ENCODE measurements at places on chromosomes 3 and 15.

DNA sequence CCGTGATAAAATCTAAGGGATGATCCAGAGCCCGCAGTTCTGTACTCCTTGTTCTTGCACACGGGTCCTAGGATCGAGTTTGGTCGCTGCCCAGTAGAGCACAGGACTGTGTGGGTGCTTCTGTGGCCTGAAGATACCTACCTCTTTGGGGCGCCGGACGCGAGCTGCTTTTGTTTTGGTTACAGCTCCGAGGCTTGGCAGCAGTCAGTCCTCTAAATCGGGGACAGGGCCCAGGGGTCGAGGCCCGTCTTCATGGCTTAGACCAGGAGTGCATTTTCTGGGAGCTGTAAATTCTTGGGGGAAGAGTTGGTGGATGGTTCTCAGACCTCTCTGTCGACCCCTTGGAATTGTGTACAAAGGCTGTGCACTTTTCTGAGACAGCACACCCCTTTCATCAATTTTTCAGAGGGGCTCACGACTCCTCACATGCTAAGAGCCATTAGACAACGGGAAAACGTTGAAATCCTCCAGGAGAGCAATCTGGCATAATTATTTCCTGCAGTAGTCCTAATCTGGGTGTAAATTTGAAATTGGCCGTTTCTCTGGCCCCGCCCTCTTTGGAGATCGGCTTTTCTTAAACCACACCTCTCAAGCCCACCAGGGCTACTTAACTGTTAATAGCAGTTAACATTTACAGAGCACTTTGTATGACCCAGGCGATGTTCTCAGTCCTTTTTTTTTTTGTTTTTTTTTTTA, 928 bp downstream of the CEP97 start:
- ATAC-seq: peak; percentile 22

- peak; percentile 2 for ATAC-seq
Measured at GRCh38 chr3:4983739-4984510, 4.7 kb downstream of the BHLHE40 start.

- ATAC-seq: no peak
Measured at GRCh38 chr3:110384601-110385000, 687.0 kb upstream of the NECTIN3 start.

- peak; percentile 96 for ATAC-seq
Measured at GRCh38 chr15:99708563-99708962, 24.7 kb downstream of the LYSMD4 start.

GRCh38 chr3:169575381-169575780, 88.1 kb downstream of the MECOM start:
- ATAC-seq: peak; percentile 88

DNA sequence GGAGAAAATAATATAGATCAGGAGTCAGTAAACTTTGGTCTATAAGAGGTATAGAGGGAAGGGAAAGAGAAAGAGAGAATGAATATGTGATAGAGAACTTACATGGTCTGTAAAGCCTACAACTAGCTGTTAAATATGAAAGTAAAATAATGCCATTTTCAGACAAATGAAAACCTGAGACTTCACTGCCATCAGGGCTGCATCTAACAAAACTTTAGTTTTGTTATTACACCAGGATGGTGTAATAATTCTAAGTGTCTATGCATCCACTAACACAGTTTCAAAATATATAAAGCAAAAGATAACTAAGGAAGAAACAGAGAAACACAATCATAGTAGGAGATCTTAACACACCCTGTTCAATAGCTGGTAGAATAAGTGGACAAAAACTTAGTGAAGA, 217.7 kb downstream of the KLF13 start:
- ATAC-seq: no peak

DNA sequence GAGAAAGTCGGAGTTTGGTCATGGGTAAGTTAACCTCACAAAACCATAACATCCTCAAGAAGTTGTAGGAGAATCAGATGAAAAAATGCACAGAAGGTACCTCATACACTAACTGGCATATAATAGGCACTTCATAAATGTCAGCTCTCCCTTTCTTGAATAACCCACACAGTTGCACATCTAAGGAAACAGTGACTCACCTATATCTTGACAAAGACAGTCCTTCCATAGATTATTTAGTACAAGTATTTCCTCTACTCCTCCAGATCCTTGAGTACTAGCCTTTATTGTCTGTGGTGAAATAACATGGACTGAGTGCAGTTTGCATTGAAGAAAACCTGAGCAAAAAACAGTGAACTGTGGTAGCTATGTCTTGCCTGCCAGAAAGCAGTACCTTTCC, 46.6 kb downstream of the MAGI1 start:
- ATAC-seq: peak; percentile 38

DNA sequence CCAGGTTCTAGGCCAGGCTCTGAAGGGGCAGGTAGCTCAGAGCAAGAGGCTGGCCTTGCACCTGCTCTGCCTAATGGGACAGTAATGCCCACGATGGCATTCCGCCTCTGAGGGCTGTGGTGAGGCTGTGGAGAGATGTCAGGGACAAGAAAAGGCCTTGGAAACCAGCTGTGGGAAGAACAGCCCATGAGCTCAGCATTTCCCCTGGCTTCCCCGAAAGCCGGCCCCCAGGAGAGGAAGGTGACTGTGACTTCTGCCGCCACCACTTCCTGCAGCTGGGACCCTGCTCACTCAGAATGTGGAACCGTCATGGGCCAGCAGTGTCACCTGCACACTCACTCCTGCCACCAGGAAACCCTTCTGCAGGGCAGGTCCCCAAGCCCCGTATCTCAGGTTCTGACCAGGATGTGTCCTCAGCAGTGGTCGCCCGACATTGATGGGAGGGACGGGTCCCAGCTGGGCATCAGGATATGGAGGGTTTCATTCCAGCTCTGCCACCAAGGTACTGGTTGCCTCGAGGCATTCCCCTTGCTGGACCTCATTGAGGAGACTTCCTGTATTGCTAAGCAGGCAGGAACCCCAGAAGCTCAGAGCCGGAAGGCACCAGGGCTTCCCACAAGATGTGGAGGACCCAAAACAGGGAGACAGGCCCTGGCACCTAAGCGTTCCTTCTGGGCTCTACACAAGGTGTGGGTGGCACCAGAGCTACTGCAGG, 30.7 kb downstream of the SEMA7A start:
- ATAC-seq: peak; percentile 46

DNA sequence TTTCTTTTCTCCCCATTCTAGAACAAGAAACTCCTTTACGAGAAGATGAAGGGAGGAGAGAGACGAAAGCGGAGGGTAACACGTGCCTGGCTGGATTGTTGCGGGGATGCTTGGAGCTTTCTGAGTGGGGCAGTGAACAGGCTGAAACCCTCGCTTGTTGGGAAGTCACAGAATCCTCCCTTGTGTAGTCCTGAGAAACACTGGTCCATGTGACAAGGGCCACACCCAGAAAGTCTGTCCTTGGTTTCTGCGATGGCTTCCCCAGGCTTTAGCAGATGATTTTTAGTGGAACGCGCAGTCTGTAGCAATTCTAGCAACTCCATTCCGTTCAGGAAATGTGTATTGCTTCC, 26.1 kb upstream of the GREM1 start:
- ATAC-seq: no peak

DNA sequence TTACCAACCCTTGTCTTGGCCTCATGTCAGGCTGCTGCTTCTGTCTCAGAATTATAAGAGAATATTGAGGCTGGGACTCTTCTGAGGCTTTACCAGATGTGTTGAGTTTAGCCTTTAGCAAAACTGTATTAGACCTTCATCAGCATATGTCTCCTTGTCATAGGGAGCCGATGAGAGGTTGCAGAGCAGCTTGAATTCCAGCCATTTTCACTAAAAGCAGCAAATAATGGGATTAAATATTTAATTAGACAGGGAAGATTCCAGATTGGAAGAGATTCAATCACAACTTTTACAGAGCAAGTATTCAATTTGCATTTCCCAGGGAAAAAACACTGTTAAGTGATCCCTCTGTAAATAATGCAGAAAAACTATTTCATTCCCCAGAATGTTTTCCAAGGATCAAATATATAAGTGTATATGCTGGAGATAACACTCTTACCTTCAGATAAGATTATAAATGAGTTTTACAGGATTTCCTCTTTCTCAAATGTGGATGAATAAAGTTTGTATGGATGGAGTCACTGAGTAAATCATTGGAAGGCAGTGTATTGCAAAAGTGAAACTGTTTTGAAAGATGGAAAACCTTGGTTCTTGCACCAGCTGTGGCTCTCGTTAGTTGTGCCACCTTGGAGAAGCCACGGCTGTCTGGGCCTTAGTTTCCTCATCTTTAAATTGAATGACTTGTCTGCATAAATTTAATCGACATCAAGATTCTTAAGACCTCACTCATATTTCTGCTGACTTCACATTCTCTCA, 466.4 kb upstream of the SGO1 start:
- no peak for ATAC-seq

GRCh38 chr3:47405820-47406761, 25.3 kb downstream of the PTPN23 start:
- ATAC-seq: peak; percentile 75

GRCh38 chr3:194386066-194386465, 13.0 kb downstream of the GP5 start:
- ATAC-seq: no peak

DNA sequence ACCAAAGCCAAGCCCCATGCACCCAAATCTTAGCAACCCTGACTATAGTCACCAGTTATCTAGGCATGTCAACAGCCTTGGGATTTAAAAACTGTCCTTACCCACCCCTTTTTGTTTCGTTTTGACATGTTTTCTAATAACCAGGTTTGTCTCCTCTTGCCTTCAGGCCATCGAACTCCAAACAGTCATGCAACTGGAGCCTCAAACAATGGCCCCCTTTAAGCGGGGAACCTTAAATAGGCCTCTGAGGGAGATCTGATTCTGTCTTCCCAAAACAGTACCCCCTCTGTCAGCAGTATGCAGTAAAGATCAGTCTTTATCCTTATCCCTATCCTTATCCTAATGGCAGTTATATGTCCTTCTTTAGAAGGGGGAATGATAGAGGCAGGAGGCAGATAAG, 105.7 kb downstream of the DPH6 start:
- ATAC-seq: no peak

GRCh38 chr3:11634974-11635612, 8.6 kb downstream of the VGLL4 start:
- ATAC-seq: no peak

DNA sequence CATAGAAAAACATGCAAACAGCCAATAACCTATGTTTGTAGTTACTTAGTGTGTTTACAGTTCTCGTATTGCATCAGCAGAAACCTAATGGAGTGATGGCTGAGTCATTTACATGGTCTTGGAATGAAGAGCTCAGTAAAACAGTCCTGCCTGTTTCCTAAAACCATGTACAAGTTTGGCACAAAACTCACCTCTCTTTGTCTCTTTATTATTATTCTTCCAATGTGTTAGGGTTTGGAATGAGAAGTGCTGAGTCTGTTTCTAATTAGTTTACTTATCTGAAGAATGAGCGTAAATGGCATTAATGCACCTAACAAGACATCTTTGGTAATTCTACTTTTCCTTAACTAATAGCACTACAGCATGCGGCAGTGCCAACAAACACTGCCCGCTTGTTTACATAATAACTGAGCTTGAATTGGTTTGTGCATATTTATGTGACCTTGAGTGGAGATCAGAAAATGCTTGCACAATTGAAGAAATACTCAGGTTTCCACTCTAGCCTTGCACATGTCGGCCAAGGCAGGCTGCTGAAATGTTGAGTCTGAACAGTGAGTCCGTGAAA, 385.4 kb upstream of the SEMA6D start:
- no peak for ATAC-seq

DNA sequence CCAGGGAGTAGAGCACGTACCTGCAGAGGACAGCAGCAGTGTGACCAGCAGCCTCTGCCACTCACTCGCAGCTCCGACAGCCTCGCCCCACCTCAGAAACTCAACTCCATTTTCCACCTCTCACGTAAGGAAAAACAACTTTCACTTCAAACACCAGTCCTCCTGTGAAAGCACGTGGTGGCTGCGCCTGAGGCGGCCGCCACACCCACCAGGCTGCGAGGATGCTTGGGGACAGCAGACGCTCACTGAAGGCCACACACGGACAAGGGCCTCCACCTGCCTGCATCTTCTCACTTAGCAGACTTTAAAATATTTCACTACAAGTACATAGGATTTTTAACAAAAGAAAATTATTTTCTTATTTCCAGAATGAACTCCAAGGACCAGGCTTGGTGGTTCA, 67.9 kb downstream of the CYFIP1 start:
- no peak for ATAC-seq

DNA sequence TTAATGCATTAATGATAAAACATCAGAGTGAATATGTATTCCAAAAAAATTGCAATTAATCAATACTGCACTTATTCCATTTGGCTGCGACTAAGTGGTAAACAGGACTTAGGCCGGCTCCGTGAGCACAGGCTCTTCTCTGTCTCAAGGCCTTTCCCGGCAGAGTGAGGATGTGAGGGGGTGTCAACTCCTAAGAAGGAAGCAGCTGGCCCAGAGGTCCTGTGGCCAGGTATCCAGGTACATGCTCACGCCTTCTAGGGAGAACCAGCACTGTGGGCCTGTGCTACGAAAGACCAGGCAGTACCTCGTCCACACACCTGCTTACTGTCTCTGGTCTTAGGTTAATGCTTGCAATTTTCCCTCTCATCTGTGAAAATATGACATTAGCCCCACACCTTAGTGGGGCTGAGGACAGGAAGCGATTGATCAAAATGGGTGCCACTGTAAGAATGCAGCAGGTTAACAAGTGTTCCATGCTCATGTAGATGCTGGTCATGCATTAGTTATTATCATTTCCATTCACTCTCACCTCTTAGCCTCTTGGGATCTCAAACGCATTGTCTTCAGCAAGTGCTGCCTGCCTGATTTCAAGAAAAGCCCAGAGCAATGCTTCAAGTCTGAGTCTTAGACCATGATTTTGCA, 175.3 kb downstream of the ABHD5 start:
- no peak for ATAC-seq

DNA sequence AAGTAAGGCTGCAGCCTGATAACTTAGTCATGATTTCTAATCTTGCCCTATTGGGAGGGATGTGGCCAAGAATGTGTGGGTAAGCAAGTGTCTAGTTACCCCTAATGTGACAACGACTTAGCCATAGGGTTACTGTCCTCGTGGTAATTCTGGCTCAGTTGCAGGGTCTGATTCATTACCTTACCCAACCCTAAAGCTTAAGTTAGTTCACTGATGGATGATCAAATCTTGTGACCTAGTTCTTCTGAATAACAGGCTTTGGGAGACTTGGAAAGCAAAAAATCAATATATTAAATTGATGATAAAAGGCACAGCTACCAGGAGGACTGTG, 1.6 kb upstream of the INTS14 start:
- ATAC-seq: no peak

GRCh38 chr15:77985931-77986480, 91.5 kb downstream of the TBC1D2B start:
- ATAC-seq: no peak

DNA sequence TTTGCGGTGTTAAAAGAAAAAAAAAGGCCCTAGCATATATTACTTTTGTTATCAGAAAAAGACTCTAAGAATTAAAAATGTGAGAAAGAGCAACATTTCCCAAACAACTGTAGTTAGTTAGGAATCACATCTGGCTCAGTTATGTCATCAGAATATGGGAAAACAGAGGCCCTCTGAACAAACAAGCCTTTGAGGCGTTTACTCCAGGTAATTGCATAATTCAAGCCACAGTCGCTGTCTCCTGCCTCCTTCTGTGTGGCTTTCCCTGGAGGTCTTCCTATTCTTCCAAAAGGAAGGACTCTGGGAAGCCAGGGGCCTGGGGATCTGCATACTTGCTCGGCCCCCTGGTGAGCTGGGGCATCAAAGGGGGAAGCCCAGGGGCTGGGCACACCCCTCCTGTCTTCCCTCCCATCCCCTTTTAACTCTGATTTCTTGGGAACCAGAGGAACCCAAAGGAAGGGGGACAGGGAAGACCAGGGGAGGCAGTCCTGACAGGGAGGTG, 3.7 kb upstream of the FAM107A start:
- ATAC-seq: no peak

All from esophagus mucosa (tissue), 1 donor.